ENCODE measurements at places on chromosomes 1 and 21. TPM values are rescaled to one million over a fixed set of nuclear protein-coding genes. Genes with fewer than 3 reads are reported as not detected.

Gene OR2T35
- not detected for polyA plus RNA-seq

Gene VWA1
- 53.6 TPM for polyA plus RNA-seq

Gene LIN28A
- 0.06 TPM for polyA plus RNA-seq

Gene JAM2
- 13.5 TPM for polyA plus RNA-seq

Gene ATP6V1G3
- 9.4 TPM for polyA plus RNA-seq

Gene BEST4
- 0.65 TPM for polyA plus RNA-seq

Gene INAVA
- 39.6 TPM for polyA plus RNA-seq

Gene NBPF4
- not detected for polyA plus RNA-seq

Gene FAM72D
- 2.1 TPM for polyA plus RNA-seq

Gene DCST1
- polyA plus RNA-seq = 0.34 TPM

Gene F5
- 2.1 TPM for polyA plus RNA-seq

Gene NR1I3
- 4.4 TPM for polyA plus RNA-seq

Gene SEC16B
- polyA plus RNA-seq = 3.2 TPM

Gene SEMA6C
- 22.4 TPM for polyA plus RNA-seq

DNA sequence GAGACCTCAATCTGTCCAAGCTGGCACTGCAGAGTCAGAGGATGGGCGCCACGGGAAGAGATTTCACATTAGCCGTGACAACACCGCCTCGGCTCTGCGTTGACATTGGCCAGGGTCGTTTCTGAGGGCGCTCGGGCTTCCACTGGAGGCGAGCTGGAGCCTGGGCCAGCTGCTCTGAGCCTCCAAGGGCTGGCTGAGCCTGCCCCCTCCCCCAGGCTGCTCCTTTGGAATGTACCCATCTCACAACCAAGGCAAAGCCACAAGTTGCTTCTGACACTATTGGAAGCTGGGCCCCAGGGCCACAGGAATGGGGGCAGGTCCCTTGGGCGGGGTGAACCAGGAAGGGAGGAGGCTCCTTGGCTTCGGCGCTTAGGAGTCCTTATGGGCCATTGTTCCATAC, 12.7 kb downstream of the GPR3 start:
- no peak for DNase-seq

DNA sequence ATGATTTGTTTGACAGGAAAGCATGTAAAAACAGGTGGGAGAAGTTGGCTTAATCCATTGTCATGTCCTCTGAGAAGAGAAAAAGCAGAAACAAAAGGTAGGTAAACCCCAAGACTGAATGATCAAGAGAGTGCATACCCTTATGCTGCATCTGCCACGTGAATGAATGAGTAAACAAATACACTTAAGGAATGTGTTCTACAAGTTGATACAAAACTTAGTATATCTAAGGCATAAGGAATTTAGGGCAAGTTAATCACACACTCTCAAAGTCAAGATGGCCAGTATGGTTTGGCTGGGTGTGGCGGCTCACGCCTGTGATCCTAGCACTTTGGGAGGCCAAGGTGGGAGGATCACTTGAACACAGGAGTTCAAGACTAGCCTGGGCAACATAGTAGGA, 34.2 kb downstream of the HMCN1 start:
- DNase-seq = no peak

DNA sequence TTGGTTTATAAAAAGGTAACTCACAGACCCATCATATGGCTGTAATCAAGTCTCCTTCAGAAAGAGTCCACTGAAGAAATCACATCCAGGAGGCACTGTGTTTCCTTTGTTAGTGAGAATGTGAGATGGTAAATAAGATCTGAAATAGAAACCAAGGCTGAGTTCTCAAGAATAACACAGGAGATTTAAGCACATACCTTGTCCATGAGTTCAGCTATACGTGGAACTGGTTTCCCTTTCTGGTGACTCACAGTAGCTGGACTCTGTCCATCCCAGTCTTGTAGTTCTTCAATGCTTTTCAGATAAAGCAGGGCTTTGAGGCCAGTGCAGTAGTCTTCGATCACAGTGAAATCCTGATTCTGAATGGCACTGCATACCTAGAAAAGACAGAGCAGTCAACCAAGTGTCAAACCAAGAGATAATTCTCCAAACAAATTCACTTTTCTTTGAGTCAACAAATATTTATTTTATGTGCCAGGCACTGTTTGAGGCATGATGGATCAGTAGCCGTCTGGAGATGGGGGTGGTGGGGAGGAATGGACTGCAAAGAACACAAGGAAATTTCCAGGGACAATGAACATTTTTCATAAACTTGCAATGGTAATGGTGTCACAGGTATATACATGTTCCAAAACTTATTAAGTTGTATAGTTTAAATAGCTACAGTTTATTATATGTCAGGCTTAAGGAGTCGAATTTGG, 471.4 kb downstream of the PTBP2 start:
- DNase-seq = no peak

DNA sequence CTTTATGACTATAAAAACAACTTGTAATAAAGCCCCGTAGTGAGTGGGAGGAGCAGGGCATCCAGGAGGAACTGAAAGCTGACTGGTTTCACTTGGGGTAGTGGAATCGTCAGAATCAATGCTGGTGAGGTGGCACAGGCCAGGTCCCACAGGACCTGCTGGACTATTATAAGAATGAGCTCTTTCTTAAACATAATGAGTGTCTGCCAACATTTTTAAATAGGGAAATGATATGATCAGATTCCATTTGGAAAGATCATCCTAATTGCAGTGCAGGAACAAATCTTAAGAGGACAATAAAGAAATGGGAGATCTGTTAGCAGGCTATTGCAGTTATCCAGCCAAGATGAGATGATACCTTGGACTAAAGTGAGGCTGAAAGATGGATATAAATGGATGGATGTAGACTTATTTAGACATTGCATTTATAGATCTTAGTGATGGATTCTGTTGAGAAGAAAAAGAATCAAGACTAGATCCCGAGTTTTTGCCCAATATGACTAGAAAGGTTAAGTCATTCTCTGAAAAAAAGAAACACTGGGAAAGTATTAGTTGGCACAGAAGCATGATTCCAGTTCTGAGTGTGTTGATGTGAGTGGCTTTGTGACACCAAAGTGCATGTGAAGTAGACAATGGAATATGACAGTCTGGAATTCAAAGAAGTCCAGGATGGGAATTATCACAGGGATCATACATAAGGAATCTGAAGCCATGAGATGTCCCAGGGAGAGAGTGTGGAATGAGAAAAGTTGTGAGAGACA, 153.3 kb upstream of the SGIP1 start:
- no peak for DNase-seq

DNA sequence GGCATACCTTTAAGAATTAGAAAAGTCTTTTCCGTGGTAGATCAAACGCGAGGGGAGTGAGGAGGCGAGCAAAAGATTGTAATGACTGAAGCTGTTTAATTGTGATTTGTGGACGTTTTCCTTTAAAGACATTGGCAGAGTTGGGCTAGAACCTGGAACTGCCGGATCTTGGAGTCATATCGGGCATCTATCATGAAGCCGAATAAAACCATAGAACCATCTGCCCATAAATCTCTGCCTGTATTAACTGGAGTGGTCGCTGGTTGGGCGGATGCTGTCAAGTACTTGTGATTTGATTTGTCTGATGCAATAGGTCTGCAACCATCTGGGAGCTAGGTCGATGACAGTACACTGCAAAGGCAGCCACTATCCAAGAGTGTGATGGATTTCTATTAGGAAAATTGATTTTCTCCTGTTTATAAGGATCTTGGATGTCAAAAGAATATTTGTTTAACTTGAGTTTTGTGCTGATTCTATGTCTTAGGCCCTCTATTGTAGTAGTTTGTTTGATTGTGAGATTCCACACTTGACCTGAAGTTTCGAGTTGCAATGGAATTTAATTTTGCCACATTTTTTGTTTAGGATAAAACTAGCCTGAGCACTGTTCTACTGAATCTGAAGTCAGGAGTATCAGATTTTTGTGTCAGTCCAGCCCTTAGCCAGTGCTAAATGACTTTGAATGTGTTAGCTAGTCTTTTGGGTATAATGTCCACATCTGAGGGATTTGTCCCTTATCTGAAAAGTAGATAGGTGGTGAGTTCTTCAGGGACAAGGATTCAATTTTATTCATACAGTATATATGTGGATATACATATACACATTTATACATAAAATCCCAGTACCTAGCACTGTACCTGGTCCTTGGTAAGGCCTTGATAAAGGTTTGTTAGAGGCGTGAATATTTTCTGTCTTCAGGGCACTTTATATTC, 1.2 kb downstream of the SARS1 start:
- no peak for DNase-seq

DNA sequence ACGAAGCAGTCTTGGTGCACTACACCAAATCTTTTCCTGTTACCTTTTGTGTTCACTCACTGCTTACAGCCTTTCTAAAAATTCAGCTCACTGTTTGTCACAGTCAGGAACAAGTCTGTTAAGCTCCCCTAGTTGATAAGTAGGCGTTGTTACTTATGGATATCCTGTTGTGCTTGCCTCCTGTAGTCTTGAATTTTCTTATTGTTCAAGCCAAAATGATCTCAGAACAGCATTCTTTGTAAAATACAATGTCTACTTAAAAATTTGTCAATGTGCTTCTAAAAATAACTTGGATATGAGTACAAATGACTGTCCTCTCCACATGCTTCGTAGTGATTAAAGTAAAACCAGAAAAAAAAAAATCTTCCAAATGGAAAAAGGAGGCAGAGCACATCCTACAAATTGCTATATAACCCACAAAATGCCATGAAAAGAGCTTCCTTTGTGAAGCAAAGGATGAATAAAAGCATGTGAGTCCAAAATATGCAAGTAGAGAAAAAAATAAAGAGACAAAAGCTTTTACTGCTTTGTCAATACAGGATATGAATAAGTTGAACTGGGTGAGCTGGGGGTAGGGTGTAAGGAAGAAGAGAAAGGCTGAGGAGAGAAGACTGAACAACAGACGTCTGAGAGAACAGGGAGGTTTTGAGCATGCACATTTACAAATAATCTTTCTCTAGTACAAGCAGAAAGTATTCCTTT, 228.9 kb upstream of the ADGRL4 start:
- no peak for DNase-seq

GRCh38 chr1:53328541-53329499, 950 bp upstream of the LRP8 start:
- DNase-seq = no peak

DNA sequence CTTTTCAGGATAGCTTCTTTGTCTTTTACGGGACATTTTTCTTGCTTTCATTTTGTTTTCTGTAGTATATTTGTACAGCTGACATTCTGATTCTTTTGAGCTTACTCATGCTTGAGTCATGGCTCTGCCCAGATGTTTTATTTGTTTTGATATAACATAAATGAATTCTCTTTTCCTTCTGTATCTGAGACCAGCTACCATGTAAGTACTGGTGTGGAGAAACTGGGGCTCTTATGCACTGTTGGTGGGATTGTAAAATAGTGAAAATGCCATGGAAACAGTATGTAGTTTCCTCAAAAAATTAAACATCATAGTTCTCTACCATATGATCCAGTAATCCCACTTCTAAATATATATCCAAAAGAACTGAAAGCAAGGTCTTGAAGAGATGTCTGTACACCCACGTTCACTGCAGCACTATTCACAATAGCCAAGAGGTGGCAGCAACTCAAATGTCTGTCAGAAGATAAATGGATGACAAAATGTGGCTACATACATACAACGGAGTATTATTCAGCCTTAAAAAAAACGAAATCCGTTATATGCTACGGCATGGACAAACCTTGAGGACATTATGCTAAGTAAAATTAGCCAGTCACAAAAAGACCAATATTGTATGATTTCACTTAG, 61.4 kb downstream of the EIF2B3 start:
- DNase-seq = no peak

DNA sequence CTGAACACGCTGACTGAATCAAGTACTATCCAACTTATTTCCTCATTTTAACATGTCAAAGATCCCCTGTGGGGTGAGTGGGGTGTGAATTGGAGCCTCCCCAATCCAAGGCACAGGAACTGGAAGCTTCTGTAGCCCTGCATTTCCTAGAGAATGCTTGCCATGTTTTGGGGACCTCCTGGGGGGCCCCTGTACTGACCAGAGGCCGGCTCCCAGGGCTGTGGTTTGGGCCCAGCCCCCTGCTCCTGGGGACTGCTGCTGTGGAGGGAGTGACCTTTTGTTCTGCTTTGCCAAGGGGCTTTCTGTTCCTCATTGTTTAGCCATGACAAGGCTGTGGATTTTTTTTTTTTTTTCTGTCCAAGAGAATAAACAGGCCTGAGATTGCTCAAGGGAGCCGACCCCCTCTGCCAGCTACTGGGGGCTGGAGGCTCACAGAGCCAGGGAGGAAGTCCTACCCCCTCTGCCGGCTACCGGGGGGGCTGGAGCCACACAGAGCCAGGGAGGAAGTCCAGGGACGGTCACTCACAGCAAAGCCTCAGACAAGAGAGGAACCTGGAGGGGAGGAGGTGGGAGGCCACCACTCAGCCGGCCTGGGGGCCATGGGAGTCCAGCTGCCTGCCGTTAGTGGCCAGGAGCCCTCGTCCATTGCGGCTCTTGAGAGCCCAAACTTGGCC, 17.4 kb downstream of the TNFRSF1B start:
- no peak for DNase-seq

DNA sequence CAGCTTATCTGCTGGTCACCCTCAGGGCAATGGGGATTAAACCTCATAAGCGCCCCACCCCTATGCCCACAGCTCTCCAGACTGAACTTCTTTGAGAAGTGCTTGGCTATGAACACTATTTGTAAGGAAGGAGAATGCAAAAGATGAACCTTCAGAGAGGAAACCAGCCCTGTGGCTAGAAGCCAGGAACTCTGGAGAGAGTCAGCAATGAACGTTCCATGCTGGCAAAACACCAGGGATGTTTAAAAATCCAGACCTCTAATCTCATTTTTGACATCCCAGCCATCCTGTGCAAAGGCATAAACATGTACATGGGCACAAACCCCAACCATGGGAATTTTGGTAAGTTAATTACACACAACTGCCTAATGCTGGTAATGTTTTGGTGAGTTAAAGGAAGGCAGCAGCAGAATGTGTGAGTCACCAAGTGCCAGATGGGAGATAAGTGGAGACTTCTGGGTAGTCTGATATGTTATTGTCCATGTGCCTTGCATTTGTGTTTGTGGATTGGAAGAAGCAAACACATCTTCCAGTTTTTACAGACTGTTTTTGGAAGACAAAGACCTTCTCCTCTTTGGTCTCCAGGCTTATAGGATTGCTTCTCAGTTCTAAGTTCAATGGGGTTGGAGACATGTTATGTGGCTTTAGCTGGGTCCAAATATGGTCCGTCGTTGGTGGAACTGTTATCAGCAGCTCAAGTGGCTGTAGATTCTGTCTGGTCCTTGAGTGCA, 174.1 kb upstream of the ETV3 start:
- DNase-seq = no peak

GRCh38 chr1:88662723-88663122, 21.4 kb upstream of the PKN2 start:
- no peak for DNase-seq

DNA sequence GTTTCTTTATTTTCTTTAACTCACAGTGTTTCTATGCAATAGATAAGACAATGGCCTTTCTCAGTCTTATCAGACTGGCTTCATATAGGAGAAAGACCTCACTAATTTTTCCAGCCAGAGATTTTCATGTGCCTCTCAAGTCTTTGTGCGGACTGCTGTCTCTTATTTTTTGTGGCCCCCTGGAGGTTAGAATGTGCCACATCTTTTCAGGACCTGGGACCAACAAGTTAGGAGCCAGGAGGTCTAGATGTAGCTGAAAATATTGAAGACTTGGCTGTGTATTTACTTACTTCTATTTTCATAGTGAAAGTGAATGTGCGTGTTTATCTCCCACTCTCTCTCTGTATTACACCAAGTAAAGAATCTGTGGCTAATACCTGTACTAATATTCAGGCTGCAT, 42.1 kb upstream of the CFHR3 start:
- DNase-seq = no peak

GRCh38 chr1:75990686-75991085, 58.5 kb upstream of the ASB17 start:
- no peak for DNase-seq

- no peak for DNase-seq
Observed at GRCh38 chr1:230381049-230381467, 45.1 kb downstream of the PGBD5 start.

- no peak for DNase-seq
Observed at GRCh38 chr1:98336472-98337083, 324.9 kb upstream of the SNX7 start.
